Pons (tissue), 1 donor: ENCODE measurements at places on chromosomes 11 and 22.

GRCh38 chr11:76400967-76401366, 19.8 kb downstream of the GVQW3 start:
- DNase-seq = no peak

GRCh38 chr22:19869497-19870152, 15.0 kb upstream of the GNB1L start:
- DNase-seq = no peak

DNA sequence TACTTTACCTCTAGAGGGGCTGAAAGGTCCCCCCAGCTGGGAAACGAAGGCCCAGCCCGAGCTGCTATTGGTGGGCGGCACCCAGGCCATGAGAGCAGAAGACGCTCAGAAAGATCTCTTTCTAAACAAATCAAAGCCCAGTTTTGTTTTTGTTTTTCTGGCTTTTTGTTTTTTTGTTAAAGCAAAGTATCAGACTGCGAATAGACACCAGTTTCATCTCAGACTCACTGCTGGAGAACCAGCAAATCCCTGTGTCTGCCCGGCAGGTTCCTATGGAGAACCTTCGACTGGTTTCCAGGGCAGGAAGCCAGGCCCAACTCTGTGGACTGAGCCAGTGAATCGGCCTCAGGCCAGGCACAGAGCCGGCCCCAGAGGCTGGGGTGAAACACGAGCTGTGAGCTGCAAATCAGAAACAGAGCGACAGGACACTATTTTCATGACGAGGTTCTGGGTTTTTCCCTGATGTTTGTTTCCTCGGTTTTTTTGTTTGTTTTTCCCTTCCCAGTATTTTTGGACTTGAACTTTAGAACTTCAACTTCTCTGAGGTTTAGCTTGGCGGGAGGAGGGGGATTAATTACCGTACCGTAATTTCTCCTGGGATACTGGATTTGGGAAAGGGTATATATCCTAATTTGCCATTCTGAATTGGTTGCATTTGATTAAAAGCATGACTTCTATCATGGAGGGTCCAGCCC, 16.0 kb upstream of the B4GALNT4 start:
- peak; percentile 65 for DNase-seq

GRCh38 chr11:104688731-104689130, 209.5 kb downstream of the CASP12 start:
- no peak for DNase-seq

DNA sequence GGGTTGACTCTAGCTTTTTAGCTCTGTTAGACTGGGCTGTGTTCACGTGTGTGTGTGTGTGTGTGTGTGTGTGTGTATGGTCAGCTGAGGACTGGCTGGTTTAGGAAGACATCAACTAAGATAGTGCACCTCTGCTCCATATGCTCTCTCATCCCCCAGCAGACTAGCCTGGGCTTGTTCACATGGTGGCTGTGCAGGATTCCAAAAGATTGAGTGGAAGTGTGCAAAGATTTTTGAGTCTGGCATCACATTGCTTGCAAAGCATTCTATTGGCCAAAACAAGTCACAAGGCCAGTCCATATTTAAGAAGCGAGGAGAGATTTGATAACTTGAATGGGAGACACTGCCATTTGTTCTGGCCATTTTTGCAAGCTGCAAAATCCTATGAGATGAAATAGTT, 79.7 kb upstream of the C11orf87 start:
- DNase-seq = no peak

GRCh38 chr11:105767931-105768330, 158.1 kb downstream of the GRIA4 start:
- DNase-seq = no peak

DNA sequence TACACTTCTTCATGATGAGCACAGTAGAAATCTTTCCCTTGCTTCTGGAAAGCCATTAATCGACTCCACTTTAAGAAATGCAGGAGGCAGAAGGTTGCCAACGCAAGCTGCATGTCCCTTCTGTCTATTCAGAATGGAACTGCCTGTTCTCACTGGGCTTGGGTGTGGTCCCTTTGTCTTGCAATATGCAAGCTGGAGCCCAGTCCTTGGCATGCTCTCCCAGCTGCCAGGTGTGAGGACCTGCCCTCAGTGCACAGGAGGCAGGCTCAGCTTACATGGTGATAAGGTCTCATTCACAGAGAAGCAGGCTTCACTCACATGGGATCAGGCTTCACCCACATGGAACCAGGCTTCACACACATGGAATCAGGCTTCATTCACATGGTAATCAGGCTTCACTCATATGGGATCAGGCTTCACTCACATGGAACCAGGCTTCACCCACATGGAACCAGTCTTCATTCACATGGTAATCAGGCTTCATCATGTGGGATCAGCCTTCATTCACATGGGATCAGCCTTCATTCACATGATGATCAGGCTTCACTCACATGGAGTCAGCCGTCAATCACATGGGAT, 59.2 kb upstream of the USP47 start:
- DNase-seq = no peak

GRCh38 chr11:118154641-118155040, 2.0 kb upstream of the SCN4B start:
- DNase-seq = no peak

GRCh38 chr11:119154178-119154577, 5.3 kb downstream of the ABCG4 start:
- DNase-seq = no peak

- no peak for DNase-seq
These were observed 12.4 kb upstream of the TEF start for GRCh38 chr22:41369424-41369745.

DNA sequence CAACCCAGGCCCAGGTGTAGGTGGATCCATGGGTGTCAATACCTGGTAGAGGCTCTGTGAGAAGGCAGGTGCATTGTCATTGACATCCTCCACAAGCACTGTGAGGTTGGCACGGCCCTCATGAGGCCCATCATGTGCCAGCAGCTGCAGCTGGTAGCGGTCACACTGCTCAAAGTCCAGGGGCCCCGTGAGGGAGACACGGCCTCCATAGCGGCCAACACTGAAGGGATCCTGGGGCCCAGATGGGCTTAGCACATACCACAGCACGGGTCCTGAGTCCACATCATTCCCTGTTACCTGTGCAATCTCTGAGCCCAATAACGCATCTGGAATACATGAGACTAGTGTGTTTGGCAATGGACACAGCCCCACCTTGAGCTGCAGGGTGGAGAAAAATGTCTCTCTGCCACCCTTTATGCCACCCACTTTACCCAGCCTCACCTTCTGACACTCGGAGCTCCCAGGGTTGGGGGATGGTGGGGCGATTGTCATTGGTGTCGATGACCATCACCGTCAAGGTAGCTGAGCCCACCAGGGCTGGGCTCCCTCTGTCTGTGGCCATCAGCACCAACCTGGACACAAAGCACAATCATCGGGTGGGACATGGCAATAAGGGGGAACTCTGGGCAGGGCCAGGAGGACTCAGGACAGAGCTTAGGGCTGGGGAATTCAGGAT, 6.1 kb upstream of the TPP1 start:
- DNase-seq = no peak

- DNase-seq = no peak
These were observed 265.3 kb downstream of the TBC1D22A start for GRCh38 chr22:47027766-47028165.

DNA sequence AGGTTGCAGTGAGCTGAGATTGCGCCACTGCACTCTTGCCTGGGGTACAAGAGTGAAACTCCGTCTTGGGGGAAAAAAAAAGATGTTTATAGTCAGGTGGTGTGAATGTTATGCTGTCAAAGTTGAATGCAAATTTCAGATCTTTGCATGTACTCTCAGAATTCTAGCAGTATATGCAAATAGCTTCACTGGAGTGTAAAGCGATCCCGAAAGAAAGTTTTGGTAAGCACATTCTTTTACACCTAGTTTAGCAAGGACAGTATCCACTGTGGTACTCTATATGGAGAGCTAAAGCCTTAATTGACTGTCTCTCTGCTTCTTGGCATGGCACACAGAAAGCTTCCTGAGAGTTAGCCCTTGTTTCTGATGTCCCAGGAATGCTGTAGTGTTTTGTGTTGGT, 4.0 kb downstream of the JAM3 start:
- peak; percentile 40 for DNase-seq

GRCh38 chr11:109998921-109999320, 94.3 kb upstream of the ZC3H12C start:
- peak; percentile 32 for DNase-seq

DNA sequence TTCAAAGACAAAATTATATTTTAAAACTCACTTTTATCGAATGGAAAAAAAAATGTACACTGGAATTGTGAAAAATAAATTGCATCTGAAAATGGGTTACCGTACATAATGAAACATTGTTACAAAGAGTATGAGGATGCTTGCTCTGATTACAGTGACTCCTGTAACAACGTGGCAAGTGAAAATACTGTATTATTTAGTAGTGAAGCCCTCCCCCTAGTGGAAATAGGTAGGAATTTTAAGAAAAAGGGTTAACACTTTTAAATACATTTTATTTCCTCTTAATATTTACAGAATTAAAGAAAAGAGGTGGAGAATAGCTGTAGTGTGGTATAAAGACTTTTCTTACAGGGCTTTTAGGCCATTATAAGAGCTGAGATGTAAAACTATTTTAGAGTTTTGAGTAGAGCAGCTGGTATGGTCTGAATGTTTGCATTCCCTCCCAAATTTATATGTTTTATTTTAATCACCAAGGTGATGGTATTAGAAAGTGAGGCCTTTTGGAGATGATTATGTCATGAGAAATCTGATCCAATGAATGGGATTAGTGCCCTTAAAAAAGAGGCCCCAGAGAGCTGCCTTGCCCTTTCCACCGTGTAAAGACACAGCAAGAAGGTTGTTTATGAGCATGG, 25.2 kb downstream of the FAM76B start:
- peak; percentile 83 for DNase-seq

DNA sequence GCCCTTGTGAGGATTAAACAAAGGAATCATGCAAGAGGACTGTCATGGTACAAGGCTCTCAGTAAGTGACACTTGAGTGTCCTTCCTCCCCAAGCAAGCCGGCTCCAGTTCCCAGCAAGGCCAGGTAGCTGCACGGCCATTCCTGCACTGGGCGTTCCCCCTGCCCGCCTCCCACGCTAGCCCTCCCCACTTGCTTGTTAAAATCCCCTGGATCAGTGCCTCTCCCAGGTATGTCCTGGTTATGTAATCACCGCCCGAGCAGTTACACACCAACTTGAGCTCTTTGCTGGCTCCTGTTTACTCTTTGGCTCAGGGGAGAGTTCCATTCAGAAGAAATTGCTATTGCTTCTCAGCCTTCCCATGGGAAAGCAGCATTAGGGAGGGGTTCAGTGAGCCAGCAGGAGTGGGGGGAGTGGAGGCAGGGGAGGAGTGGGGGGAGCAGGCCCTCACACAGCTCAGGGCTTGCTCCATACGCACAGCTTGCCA, 19.4 kb upstream of the MYEOV start:
- DNase-seq = no peak

- DNase-seq = no peak
These were observed 9.6 kb downstream of the P2RY2 start for GRCh38 chr11:73227571-73228211.

- peak; percentile 18 for DNase-seq
These were observed 489 bp downstream of the NUP98 start for GRCh38 chr11:3796801-3797328.

- no peak for DNase-seq
These were observed 34.2 kb downstream of the TCF20 start for GRCh38 chr22:42236268-42236667.

- no peak for DNase-seq
These were observed 51.1 kb downstream of the CHRDL2 start for GRCh38 chr11:74680035-74680671.

DNA sequence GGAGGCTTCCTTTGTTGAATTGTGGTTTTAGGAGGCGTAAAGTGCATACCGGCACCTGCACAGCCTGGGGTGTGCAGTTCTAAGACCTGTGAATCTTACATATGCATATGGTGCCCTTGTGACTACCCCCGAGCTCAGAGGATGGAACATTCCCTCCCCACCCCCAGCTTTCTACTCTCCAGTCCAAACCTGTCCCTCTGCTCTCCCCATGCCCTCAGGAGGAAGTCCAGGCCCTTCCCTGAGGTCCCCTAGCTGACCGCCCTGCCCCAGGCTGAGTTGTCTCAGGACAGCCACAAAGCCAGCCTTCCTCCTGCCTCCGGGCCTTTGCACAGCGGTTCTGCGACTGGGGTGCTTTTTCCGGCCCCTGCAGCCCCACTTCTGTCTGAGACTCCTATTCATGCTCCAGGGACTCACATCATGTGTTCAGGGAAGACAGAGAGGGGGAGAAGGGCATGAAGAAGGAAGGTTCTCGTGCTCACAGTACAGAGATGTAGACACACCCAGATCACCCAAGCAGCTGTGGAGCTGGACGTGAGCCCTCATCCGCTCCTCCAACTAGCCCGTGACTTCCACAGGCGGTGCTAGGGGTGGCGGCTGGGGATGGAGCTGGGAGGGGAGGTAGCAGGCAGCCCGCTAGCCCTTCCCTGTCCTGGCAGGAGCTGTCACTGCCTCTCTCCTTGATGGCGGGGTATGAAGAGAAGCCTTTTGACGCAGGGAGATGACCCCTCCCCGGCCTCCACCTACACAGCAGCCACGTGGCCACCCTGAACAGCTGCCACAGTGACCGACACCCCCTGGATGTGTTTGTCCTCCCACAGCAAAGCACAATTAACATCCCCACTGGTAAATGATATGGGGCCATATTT, 50.8 kb downstream of the FLRT1 start:
- DNase-seq = peak; percentile 80

- DNase-seq = peak; percentile 57
These were observed 12.2 kb upstream of the OR52D1 start for GRCh38 chr11:5476186-5476819.

GRCh38 chr11:116851626-116852025, 14.2 kb upstream of the APOA1 start:
- no peak for DNase-seq

DNA sequence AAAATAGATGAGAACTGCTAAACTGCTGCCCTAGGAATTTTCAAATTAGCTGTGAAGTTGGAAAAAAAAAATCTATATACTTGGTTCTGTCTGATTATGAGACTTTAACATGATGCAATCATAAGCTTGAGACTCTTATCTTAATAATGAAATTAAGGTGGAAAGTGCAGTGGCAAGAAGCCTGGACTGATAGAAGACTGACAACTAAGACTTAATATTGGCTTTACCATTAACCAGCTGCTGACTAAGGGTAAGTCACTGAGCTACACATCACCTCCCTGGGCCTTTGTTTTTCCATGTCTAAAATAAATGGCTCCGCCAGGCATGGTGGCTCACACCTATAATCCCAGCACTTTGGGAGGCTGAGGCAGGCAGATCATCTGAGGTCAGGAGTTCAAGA, 56.9 kb downstream of the SLC35F2 start:
- DNase-seq = no peak
